ENCODE measurements at places on chromosomes 6 and 20.

GRCh38 chr6:117916483-117916882 is 9.4 kb downstream of the SLC35F1 start:
- DNase-seq, result no peak

DNA sequence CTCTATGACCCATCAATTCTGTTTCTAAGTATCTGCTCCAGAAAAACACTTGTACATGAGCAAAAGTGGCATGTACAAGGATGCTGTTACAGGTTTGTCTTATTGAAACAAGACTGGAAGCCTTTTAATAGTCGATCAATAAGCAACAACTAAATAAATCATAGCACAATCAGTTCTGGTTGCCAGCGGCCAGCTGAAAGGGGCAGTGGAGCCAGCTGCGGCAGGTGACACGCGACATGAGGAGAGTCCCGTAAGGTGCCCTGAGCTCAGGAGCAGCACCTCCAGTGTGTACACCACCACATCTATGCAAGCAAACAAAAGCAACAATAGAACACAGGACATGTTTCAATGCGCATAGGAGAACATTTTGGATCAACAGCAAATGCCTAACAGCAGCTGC is 20.7 kb upstream of the NNAT start:
- no peak for DNase-seq

- DNase-seq, result no peak
These were observed 61.2 kb upstream of the SGK1 start for GRCh38 chr6:134379076-134379475.

GRCh38 chr20:16145919-16146318 is 427.3 kb downstream of the KIF16B start:
- no peak for DNase-seq

DNA sequence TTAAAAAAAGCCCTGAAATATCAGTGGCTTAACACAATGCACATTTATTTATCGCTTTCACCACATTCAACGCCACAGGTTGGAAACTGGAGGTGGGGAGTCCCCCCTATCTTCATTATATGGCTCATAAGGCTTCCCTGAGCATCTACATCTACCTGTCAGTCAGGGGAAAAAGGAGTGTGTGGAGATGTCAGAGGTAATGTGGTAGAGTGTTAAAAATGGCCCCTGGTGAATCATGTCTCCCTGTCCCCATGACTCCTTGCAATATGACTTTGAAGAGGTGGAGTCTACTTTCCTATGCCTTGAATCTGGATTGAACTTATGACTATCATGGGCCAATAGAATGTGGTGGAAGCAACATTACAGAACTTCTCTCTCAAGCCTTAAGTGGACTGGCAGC is 65.5 kb upstream of the BTBD3 start:
- no peak for DNase-seq

All from BJ (cell line).